ENCODE measurements at places on chromosomes 16 and 17. TPM values are rescaled to one million over a fixed set of nuclear protein-coding genes. Genes with fewer than 3 reads are reported as not detected.

INCA1 gene
- total RNA-seq: 0.54 TPM

RGS9 gene
- 2.3 TPM for total RNA-seq

CACNA1H gene
- total RNA-seq: 0.09 TPM

IL21R gene
- total RNA-seq: 0.09 TPM

TPSG1 gene
- not detected for total RNA-seq

BCAR1 gene
- 73.8 TPM for total RNA-seq

ZACN gene
- not detected for total RNA-seq

SLFN14 gene
- not detected for total RNA-seq

RNF43 gene
- under 0.01 TPM for total RNA-seq

KLHL11 gene
- 37.9 TPM for total RNA-seq

KCNG4 gene
- not detected for total RNA-seq

BAIAP3 gene
- 1.3 TPM for total RNA-seq

COQ9 gene
- 45.4 TPM for total RNA-seq

TOX3 gene
- total RNA-seq: not detected

CRYBA1 gene
- total RNA-seq: not detected

KRTAP4-9 gene
- total RNA-seq: not detected

ARL6IP1 gene
- total RNA-seq: 1,315 TPM

FZD2 gene
- 0.22 TPM for total RNA-seq

RTN4RL1 gene
- total RNA-seq: 0.33 TPM

ARL16 gene
- 29.0 TPM for total RNA-seq

SLC5A10 gene
- not detected for total RNA-seq
